Peyer's patch (tissue), 4 donors: ENCODE measurements at places on chromosomes 2 and 18. TPM values are rescaled to one million over a fixed set of nuclear protein-coding genes. Genes with fewer than 3 reads are reported as not detected.

GRCh38 chr18:36829362-36830157 lies 633 bp downstream of the KIAA1328 start:
- no peak for DNase-seq

- peak; percentile 71 for DNase-seq
Observed at GRCh38 chr2:231709636-231709980, 1.3 kb downstream of the PTMA start.

DNA sequence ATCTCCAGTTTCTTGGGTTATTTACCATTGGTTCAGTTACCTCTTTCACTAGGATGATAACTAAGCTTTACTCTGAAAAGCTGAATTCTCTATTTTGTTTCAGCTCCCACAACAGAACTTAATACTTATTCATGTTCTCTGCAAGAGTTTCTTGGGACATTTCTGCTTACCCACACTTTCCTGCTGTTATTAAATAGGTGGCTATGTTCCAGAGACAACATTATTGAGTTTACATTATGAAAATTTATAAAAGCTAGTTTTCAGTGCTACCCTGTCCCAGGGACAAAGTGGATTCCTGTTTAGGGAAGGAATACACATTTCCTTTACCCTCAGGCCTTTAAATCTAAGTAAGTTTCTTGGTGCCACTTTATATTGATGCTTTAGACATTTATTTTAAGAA lies 7.0 kb upstream of the GPD2 start:
- no peak for DNase-seq

DNA sequence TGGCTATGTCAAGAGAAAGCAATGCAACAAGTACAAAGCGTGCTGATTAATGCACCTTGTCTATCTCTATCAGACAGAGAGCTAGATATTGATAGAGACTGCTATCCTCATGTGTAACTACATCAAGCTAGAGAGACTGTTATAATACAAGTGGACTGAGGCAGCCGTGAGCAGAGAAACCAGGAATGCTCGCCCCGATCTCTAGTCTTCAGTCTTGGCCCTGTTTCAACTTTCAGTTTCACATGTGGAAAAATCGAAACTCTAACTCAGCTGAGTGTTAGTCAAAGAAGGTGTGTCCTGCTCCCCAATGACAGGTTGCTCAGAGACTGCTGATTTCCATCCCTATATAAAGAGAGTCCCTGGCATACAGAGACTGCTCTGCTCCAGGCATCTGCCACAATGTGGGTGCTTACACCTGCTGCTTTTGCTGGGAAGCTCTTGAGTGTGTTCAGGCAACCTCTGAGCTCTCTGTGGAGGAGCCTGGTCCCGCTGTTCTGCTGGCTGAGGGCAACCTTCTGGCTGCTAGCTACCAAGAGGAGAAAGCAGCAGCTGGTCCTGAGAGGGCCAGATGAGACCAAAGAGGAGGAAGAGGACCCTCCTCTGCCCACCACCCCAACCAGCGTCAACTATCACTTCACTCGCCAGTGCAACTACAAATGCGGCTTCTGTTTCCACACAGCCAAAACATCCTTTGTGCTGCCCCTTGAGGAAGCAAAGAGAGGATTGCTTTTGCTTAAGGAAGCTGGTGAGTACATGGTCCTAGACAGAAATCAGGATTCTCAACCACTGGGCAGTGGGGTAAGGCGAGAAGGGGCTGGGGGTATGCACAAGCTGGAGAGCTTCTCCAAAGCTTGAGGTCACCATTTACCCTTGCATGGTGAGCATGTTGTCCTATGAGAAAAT lies at the start of gene RSAD2:
TSS of gene RSAD2 (plus strand) at position 376 of the 903 bp plus-strand sequence. CDS start at position 400, 24 bp downstream.
- peak; percentile 55 for DNase-seq

DNA sequence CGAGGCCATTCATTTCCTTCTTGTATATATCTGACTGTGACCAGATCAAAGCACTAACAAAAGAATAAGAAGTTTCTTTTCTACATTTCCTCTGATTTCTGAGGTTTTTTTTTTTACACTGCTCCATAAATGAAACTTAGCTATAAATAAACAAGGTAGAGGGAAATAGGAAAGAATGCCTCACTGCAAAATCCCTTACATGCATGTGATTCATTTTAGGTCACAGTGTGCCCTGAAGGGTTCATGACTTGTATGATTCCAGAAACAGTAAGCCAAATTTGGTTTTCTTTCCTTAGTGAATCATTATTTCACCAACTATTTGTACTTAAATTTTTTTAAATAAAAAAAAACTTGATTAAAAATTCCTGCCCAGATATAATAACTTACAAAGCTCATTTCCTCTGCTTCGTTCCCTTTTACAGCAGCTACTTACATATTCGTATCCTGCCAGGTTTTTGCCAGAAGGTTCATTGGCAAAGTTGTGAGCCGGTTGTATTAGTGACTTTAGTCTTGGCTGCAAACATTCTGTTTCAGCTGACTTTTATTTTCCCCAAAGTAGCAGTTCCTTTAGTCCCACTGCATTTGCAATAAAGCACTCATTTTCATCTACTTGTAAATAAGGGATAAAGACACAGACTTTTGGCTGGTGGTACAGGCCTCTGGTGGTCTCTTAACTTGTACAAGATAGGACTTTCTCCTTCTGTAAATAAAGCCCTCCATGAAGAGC lies 58.6 kb downstream of the LRP2 start:
- no peak for DNase-seq

The HTR2B gene
- total RNA-seq: not detected

GRCh38 chr2:45725731-45726130 lies 74.3 kb downstream of the PRKCE start:
- DNase-seq: no peak

GRCh38 chr2:68800027-68800401 lies 65.4 kb downstream of the ARHGAP25 start:
- DNase-seq: no peak

- DNase-seq: no peak
Observed at GRCh38 chr2:177129610-177130009, 83.0 kb upstream of the HNRNPA3 start.

The WDR35 gene
- total RNA-seq: 4.1 TPM

GRCh38 chr2:148614322-148615049 lies 30.1 kb upstream of the EPC2 start:
- peak; percentile 20 for DNase-seq

DNA sequence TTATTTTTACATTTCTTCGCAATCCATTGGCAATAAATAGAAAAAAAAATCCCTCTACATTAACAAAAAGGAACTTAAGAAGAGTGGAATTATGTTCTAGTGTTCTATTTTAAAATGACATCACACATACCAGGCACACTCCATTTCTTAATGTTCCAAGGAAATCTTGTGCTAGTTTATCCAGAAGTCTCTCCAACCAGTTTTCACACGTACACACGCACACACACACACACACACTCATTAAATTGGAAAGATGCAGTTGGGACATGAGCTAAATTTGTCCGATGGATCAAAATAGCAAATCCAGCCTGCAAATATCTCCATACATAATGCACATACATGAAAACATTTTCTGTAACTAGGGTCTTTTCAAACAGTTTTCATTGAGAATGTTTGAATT lies 78.3 kb downstream of the KCNJ3 start:
- DNase-seq: no peak

GRCh38 chr2:65277791-65278483 lies 50.3 kb downstream of the ACTR2 start:
- no peak for DNase-seq

The CLEC4F gene
- total RNA-seq: 32.2 TPM

GRCh38 chr2:111204706-111205105 lies 84.0 kb downstream of the BCL2L11 start:
- DNase-seq: no peak

The PKDCC gene
- 173 TPM for total RNA-seq

DNA sequence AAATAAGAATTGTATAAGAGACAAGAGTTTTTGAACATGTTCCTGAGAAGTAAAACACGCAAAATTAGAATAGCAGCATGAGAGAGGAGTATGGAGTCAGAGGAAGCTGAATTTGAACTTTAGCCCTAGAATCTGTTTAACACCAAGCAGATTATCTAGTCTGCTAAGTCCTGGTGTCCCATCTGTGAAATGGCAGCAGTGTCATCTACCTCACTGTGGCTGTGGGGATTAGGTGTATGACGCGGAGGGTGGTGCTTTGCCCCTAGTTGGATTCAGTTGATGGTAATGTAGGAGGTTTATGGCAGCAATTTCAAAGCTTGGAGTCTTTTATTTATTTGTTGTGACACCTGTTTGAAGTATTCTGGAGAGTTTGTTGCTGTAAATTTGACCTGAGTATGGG lies 79.2 kb downstream of the ZNF532 start:
- no peak for DNase-seq

The MDH1B gene
- not detected for total RNA-seq

- DNase-seq: peak; percentile 77
Observed at GRCh38 chr18:62982600-62983251, 267.4 kb downstream of the PHLPP1 start.

DNA sequence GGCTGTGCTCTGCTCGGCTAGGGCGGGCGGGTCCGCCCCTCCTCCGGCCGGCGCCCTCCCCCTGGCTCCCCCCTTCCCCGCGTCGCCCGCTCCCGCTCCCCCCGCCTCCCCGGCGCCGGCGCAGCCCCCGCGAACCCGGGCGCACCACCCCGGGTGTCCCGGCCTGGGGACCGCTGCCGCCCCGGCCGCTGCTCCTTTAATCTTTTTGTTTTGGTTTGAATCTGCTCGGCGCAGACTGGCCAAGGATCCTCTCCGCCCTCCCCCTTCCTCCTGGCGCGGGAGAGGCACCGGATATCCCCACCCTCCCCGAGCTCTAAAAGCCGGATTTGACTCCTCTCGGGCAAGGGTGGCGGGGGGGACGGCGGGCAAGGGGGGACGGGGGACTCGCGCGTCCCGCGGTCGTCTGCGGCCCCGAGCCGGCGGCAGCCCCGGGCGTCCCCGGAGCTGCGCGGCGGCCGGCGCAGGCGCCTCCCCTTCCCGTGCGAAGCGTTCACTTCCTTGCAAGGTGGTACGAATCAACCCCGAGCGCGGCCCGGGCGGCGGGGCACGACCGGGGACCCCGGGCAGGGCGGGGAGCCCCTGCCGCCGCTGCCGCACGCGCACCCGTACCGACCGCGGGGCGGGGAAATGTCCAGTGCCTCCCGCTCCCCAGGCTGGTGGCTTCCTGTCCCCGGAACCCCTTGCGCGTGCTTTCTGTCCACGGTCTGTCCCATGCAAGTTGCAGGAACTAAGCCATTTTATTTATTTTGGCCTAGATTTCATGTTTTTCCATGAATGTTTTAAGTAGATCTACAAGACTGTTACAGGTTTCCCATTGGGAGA lies at the start of gene PTGR3:
TSS of gene PTGR3 (minus strand) at position 11 of the 822 bp plus-strand sequence. CDS start 81 bp downstream, outside the sequence.
- DNase-seq: peak; percentile 80

- DNase-seq: no peak
Observed at GRCh38 chr2:28539118-28539541, 43.3 kb downstream of the PLB1 start.

DNA sequence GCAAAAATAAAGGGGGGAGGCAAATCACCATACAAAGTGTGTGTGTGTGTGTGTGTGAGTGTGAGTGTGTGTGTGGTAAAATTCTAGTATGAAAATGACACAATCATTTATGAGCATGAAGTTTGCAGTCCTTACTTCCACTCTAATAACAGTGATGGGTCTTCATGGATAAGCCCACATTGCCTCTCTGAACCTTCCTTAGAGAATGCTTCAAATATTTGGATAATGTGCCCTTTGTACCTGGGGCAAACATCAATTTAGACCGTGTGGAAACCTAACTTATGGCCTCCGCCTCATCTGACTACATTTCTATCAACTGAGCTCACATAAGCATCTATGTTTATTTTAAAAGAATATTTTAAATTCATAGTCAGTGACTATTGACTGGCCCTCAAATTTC lies 3.7 kb downstream of the SCN9A start:
- no peak for DNase-seq

DNA sequence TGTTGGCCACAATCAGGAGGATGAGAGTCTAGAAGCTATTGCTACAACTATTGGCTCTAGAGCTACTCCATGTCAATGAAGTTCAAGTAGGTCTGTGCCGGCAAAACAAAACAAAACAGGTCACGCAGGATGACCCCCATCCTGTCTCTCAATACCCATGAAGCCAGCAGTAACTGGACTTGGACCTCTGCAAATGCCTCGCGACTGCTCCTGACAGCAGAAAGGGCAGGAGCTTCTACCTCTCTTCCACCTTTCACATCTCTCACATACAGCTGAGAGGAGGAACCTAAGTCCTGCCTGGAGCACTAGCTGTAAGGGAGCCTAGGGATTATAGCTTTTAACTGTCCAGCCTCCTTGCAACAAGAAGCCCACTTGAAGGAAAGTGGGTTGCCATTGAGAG lies 16.0 kb downstream of the PRKAG3 start:
- DNase-seq: no peak

- DNase-seq: no peak
Observed at GRCh38 chr2:172308253-172308935, 119.0 kb upstream of the ITGA6 start.

DNA sequence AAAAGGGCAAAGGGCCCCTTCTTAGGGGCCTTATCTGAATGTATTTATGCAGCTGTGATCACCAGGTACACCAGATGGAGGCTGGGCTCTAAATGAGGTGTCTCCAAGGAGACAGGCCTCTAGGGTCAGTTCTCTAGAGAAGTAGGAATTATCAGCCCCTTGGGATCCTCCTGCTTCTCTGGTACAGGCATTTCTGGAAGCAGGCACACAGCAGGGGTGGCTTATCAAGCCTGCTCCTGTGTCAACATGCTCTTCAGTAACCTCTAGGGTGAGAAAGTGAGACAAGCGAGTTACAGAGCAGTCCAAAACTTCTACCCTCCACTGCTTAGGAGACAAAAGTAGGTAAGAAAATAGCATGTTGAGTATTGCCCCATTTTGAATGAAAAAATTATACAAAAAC lies 13.8 kb downstream of the TPGS2 start:
- no peak for DNase-seq

DNA sequence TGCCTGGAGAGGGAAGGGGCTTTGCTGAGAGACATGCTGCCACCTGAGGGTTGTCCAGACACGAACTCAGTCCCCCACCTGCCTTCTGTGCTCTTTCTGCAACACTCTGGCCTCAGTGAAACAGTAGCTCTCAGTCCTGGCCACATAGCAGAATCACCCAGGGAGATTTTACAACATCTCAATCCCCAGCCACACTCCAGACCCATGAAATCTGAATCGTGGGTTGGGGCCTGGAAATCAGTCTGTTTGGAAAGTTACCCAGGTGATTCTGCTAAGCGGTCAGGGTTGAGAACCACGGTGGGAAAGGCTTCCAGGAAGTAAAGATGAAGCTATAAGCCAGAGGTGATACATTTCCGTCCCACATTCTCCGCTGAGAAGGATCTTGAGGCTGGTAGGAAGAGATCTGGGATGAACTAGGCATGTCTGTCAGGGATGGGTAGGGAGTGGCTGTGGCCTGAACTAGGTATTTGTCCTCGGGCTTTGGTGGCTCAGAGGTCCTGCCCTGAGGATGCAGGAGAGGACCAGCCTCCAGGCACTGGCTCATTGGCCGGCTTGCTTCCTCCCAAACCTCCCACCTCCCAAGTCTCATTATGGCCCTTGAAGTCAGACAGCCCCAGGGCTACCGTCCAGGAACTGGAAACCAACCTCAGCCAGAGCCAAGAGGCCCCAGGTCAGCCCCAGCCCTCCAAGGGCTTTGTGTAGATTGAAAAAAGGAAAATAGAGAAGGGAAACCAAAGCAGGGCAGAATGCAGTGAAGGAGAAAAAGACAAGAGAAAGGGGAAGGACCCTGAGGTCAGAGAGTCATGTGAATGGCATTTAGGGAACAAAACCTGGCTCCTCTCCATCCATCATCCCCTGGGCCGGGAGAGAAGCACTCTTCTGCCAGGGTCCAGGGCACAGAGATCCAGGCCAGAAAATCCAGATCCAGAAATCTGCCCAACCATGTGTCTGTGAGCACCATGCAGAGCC lies 119.6 kb downstream of the ZFP36L2 start:
- peak; percentile 57 for DNase-seq
